ENCODE measurements at places on chromosomes 7 and 10. TPM values are rescaled to one million over a fixed set of nuclear protein-coding genes. Genes with fewer than 3 reads are reported as not detected.

GRCh38 chr7:149293946-149294633, 32.1 kb downstream of the ZNF783 start:
- peaks cover 10% of the 10 kb centered on the region for H3K4me1 ChIP-seq
- H3K36me3 ChIP-seq = peaks cover 3% of the 10 kb centered on the region
- H3K27ac ChIP-seq = peak overlapping the region; percentile 21
- no peak for DNase-seq

Gene UPF2
- total RNA-seq = 28.5 TPM

DNA sequence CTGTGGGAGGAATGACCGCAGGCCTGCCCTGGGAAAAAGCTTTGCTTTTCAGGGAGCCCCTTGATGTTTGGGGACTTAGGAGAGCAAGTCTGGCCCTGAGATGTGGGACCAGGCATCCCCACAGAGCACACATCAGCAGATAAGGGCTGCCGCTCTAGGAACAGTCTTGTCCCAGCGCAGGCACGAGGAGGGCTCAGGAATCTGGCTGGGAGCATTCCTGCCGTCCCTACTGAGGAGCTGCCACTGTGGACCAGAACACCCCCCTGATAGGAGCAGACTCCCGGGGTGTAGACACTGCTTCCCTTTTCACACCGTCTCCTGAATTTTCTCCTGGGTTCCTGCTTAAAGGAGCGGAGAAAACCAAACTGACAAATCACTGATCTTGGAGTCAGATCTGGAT, 232.3 kb downstream of the CUX1 start:
- H3K4me3 ChIP-seq = no peak overlapping the region
- no peak for DNase-seq
- no peak overlapping the region for H3K27ac ChIP-seq
- H3K27me3 ChIP-seq = no peaks in the 10 kb centered on the region
- H3K36me3 ChIP-seq = no peaks in the 10 kb centered on the region

DNA sequence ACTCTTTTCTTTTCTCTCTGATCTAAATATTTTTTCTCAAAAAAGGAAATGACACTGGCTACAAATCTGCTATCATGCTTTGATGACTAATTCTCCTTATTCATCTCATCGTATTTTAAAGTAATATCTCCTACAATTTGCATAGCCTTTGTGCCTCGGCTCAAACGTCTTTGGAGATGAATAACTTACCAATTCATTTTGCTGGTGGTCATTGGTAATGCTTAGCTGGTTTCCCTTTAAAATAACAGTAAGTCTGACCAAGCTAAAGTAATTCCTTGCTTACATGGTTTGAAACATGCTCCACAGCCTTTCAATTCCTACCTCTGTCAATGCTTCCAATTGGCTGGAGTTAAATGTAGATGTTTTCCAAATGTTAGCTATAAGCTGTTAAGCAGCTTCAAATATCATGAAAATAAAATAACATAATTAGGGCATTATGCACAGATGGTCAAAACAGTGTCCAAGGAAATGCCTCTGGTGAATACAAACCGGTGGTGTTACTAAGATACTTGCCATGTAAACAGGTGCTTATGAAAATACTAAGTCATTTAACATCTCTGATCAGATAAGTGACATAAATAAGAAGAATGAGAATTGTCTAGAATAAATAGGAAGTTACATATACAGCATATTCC, 435.0 kb downstream of the POM121L12 start:
- no peak for DNase-seq
- no peak overlapping the region for H3K27ac ChIP-seq
- H3K4me1 ChIP-seq = no peaks in the 10 kb centered on the region
- no peak overlapping the region for H3K4me3 ChIP-seq

GRCh38 chr7:108028111-108028510, 25.1 kb upstream of the LAMB1 start:
- H3K27ac ChIP-seq = no peak overlapping the region
- no peak for DNase-seq
- peaks cover 17% of the 10 kb centered on the region for H3K27me3 ChIP-seq

GRCh38 chr10:49174261-49174925, 13.8 kb downstream of the TMEM273 start:
- no peak overlapping the region for H3K4me3 ChIP-seq
- H3K27me3 ChIP-seq = no peaks in the 10 kb centered on the region
- DNase-seq = no peak
- peaks cover 41% of the 10 kb centered on the region for H3K36me3 ChIP-seq
- peaks cover 83% of the 10 kb centered on the region for H3K4me1 ChIP-seq

Gene CCL24
- not detected for total RNA-seq

- no peaks in the 10 kb centered on the region for H3K4me1 ChIP-seq
- H3K4me3 ChIP-seq = no peak overlapping the region
- no peaks in the 10 kb centered on the region for H3K36me3 ChIP-seq
Measured at GRCh38 chr7:40542982-40543741, 408.4 kb downstream of the SUGCT start.

Gene FBXL13
- not detected for total RNA-seq

DNA sequence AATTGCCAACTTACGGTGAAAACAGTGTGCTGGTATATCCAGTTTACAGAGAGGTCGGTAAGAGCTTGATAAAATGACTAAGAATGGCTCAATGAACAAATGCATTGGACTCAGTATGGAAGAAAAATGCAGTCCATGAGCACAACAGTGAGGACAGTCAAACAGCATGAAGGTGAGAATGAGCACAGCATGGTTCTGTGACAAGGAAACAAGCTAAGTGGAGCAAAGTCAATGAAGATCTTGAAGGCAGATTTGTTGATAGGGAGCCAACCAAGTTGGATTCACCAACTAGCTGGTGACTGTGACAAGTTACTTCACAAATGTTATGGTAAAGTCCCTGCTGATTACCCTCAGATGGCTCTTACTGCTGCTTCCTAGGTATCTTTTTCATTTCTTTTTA, 75.9 kb downstream of the SHOC2 start:
- H3K27me3 ChIP-seq = no peaks in the 10 kb centered on the region
- peaks cover 18% of the 10 kb centered on the region for H3K36me3 ChIP-seq
- peaks cover 25% of the 10 kb centered on the region for H3K4me1 ChIP-seq
- no peak overlapping the region for H3K4me3 ChIP-seq
- no peak for DNase-seq
- H3K27ac ChIP-seq = no peak overlapping the region

GRCh38 chr10:13859979-13860654, 273.4 kb downstream of the PRPF18 start:
- no peaks in the 10 kb centered on the region for H3K36me3 ChIP-seq
- DNase-seq = no peak
- no peak overlapping the region for H3K4me3 ChIP-seq
- H3K27me3 ChIP-seq = peaks cover 13% of the 10 kb centered on the region
- no peak overlapping the region for H3K27ac ChIP-seq

GRCh38 chr7:157485361-157485831, 148.6 kb downstream of the DNAJB6 start:
- H3K27me3 ChIP-seq = peaks cover 8% of the 10 kb centered on the region
- peak overlapping the region; percentile 65 for H3K27ac ChIP-seq
- H3K36me3 ChIP-seq = peaks cover 2% of the 10 kb centered on the region
- peak; percentile 60 for DNase-seq
- H3K4me3 ChIP-seq = no peak overlapping the region

DNA sequence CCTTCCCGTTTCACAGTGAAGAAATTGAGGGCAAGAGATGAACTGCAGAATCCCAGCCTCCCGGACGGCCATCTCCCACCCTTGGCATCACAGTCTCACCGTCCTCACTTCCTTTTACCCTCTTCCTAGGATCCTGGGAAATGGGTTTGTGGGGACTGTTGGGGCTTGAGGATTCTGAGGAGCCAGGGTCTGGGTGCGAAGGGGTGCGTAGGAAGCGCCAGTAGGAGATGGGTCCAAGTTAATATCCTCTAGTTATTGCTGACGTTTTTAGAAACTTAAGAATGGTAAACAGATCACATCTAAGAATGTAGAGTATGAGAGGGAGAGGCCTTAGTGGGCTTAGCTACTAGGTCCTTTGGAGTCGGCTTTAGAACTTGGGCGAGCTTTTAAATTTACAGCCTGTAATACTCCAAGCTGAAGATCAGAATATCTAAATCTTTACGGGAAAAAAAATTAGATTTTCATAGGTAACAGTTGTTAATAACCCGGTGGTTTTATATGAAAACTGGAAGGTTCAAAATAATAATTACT, 696 bp downstream of the MALSU1 start:
- H3K27me3 ChIP-seq = no peaks in the 10 kb centered on the region
- no peak for DNase-seq
- peak overlapping the region; percentile 91 for H3K27ac ChIP-seq
- peaks cover 39% of the 10 kb centered on the region for H3K4me1 ChIP-seq
- peaks cover 32% of the 10 kb centered on the region for H3K36me3 ChIP-seq
- H3K4me3 ChIP-seq = peak overlapping the region; percentile 96

- no peak overlapping the region for H3K4me3 ChIP-seq
- peaks cover 44% of the 10 kb centered on the region for H3K36me3 ChIP-seq
- H3K4me1 ChIP-seq = peaks cover 52% of the 10 kb centered on the region
- no peak for DNase-seq
Measured at GRCh38 chr7:5700391-5700985, 81.0 kb downstream of the RNF216 start.

GRCh38 chr7:27576360-27576944, 86.2 kb downstream of the HIBADH start:
- no peak overlapping the region for H3K4me3 ChIP-seq

GRCh38 chr7:17016402-17017010, 134.7 kb upstream of the AGR3 start:
- H3K36me3 ChIP-seq = peaks cover 7% of the 10 kb centered on the region
- H3K4me1 ChIP-seq = peaks cover 16% of the 10 kb centered on the region
- H3K4me3 ChIP-seq = no peak overlapping the region
- no peak for DNase-seq
- peaks cover 1% of the 10 kb centered on the region for H3K27me3 ChIP-seq

GRCh38 chr7:155269766-155270585, 27.7 kb upstream of the INSIG1 start:
- H3K27ac ChIP-seq = no peak overlapping the region
- no peak overlapping the region for H3K4me3 ChIP-seq
- H3K36me3 ChIP-seq = no peaks in the 10 kb centered on the region
- peaks cover 15% of the 10 kb centered on the region for H3K4me1 ChIP-seq

DNA sequence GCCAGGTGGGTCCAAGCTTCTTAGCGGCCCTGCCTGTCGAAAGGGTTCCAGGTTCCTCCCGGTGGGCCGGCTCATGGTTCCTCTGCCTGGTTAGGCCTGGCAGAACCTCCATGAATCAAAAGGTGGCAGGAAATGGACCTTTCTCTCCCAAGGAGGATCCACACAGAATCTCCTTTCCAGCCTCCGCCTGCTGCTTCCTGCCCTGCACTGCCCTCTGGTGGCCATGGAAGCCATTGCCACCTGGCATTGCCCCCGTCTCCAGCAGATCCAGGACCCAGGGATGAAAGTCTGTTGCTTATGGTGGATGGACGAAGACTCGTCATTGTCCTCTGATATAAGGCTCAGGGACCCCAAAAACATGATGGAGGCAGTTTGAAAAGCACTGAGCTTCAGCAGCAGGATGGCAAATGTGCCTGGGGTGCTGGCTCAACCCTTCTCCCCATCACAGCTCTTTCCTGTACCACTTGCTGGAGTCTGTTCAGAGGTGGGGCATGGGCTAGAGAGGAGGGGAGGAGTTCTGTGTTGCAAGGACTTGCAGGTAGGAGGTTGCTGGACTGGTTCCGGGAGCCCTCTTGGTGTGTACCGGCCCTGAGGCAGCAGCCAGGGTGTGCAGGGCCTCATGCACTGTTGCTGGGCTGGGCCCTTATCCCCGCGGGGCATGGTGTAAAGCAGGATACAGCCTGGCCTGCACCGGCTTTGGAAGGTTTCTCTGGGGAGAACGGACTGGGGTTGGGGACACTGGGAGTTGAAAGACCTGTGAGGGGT, 11.3 kb upstream of the INMT start:
- peaks cover 33% of the 10 kb centered on the region for H3K4me1 ChIP-seq
- peak; percentile 81 for DNase-seq
- H3K27me3 ChIP-seq = no peaks in the 10 kb centered on the region
- no peaks in the 10 kb centered on the region for H3K36me3 ChIP-seq

DNA sequence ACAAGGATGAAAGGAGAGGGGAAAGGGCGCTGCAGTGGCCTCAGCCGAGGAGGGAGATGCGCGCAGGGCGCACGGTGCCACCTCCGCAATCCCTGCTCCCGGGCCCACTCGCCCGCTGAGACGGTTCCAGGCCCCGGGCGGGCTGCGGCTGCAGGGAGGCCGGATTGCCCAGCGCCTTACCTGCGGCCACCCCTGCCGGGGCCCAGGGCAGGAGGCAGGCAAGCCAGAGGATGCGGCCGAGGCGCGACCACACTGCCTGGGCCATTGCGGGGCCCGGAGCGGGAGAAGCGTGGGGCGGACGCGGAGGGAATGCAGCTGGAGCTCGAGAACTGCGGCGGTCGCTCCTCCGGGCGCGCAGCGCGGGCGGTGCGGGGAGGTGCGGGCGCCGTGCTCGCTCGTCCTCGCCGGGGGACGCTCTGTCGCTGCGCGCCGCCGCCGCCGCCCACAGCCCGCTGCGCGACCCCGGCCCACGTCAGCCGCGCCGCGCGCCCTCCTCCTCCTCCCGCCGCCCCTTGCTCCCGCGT, at the start of gene TMEM130:
TMEM130 (minus strand) TSS at position 418 of the 524 bp plus-strand sequence; CDS start at position 265, 153 bp downstream.
- no peaks in the 10 kb centered on the region for H3K36me3 ChIP-seq
- DNase-seq = no peak
- H3K4me1 ChIP-seq = peaks cover 8% of the 10 kb centered on the region
- H3K27ac ChIP-seq = no peak within 1 kb of the TSS

Gene SLC16A12
- total RNA-seq = not detected

DNA sequence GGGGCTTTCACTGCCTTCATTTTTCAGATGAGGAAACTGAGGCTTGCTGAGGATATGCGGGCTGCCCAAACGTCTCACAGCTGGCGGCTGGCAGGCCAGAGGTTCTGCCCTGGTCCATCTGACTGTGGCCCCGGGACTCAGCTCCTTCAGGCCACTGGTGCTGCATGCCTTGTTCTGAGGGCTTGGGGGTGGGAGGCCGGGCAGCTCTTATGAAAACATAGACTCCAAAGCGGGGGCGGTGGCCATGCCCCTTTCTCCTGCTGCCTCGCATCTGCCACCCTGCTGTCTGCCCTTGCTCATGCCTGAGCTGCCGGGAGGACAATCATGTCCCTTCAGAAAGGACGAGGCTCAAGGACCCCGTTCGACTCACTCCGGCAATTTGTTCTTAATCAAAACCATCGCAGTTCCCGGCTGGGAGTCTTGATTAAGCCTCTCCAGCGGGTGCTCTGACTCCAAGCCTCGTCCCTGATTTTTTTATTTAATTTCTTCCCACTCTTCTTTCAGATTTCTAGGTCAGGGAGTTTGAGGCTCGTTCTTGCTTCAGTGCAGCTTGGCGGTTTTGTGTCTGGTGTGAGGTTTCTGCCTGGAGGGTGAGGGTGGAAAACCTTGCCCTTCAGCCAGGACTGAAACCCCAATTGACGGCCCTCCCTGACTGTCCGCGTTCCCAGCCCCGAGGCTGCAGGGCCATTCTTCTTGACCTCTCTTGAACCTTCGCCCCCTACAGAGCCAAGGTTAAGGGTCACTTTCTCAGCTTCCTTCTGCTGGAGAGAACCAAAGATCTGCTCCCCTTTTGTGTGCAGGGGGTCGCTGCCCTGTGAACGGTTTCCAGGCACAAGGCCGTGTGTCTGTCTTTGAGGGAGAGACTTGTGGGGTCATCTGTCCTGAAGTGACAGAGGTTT, 120.8 kb downstream of the DNAJB6 start:
- peak; percentile 11 for DNase-seq
- H3K4me1 ChIP-seq = no peaks in the 10 kb centered on the region
- no peaks in the 10 kb centered on the region for H3K36me3 ChIP-seq
- no peak overlapping the region for H3K4me3 ChIP-seq
- no peak overlapping the region for H3K27ac ChIP-seq
- peaks cover 32% of the 10 kb centered on the region for H3K27me3 ChIP-seq

- H3K4me3 ChIP-seq = peak overlapping the region; percentile 9
- peaks cover 8% of the 10 kb centered on the region for H3K27me3 ChIP-seq
- H3K4me1 ChIP-seq = peaks cover 55% of the 10 kb centered on the region
- DNase-seq = peak; percentile 56
- peaks cover 5% of the 10 kb centered on the region for H3K36me3 ChIP-seq
- H3K27ac ChIP-seq = peak overlapping the region; percentile 40
Measured at GRCh38 chr10:50512743-50513416, 110.9 kb downstream of the SGMS1 start.

GRCh38 chr7:55206235-55207029, 158.7 kb upstream of the LANCL2 start:
- no peak overlapping the region for H3K27ac ChIP-seq
- H3K27me3 ChIP-seq = peaks cover 2% of the 10 kb centered on the region
- no peak for DNase-seq
- peaks cover 4% of the 10 kb centered on the region for H3K4me1 ChIP-seq

Gene OSBPL3
- total RNA-seq = 99.9 TPM

All from activated CD4-positive, alpha-beta memory T cell treated with anti-CD3 and anti-CD28 coated beads, Interleukin-2, amount 10 ng/mL, durations not matched to agents 7 days and 5 days (primary cell).